Substantia nigra (tissue), 51 donors: ENCODE measurements at places on chromosomes 1 and 21.

GRCh38 chr21:42921927-42922326, 3.5 kb downstream of the ERVH48-1 start:
- no peak for DNase-seq

DNA sequence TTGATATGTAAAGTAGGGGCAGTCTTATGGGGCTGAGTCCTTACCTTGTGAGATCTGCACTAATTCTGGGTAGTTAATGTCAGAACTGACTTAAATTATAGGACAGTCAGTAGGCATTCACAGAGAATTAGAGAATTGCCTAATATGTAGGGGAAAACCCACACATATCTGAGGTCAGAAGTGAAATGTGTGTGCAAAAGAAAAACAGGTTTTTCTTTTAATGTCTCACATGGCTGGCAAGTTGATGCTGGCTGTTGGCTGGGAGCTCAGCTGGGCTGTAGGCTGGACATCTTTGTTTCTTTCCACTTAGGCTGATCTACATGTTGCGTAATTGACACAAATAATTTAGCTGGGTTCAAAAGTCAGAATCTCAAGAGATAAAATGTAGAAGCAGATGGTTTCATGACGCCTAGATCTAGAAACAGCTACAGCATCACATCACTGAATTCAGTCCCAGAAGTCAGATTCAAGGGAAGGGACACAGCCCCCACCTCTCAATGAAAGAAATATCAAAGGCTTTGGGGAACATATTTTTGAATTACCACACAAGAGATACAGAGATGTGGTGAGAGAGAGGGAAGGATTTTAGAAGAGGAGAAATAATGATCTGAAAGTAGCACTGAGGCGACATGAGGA, 98.9 kb downstream of the TNFSF18 start:
- DNase-seq: no peak

DNA sequence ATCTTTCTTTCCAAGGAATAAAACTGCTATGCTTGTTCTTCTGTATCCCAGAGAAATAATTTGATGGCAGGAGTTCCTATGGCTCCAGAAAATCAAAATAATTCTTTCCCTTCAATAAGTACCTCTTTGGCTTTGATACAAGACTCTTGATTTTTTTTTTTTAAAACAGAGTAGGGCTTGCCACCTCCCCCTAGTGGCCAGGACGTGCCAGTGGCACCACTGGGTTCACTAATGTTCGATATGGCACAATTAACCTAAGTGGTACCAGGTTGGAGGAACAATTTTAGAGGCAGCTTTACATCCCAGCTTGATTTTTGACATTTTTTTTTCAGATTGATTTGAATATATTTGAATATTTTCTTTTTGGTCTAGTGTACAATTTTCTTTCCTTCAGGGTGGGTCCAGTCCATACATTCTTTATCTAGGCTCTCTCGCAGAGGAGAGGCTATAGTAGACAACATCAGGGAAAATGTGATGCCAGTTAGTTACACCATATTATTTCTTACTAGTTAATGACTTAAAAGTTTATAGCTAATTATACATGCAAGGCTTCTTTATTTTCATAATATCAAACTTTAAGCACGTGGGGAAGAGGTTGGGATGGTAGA, 330.9 kb downstream of the S1PR1 start:
- no peak for DNase-seq

GRCh38 chr1:61079898-61080336, 2.4 kb upstream of the NFIA start:
- no peak for DNase-seq

DNA sequence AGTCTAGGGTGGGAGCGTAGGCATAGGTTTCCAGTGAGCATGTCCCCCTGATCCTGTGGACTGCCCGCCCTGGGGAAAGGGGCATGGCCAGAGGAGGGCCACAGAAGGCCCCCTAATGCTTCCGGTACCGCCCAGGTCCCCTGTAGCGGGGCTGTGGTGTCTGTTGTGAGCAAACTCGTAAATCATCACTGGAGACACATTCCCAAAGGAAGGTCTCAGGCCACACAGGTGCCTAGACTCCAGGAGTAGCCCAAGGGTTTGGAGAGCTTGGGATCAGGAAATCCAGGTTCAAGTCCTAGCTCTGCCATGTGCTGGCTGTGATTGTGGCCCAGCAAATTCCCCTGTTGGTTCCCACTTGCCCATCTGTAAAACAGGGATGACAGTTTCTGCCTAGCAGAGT, 20.2 kb downstream of the NKAIN1 start:
- no peak for DNase-seq

DNA sequence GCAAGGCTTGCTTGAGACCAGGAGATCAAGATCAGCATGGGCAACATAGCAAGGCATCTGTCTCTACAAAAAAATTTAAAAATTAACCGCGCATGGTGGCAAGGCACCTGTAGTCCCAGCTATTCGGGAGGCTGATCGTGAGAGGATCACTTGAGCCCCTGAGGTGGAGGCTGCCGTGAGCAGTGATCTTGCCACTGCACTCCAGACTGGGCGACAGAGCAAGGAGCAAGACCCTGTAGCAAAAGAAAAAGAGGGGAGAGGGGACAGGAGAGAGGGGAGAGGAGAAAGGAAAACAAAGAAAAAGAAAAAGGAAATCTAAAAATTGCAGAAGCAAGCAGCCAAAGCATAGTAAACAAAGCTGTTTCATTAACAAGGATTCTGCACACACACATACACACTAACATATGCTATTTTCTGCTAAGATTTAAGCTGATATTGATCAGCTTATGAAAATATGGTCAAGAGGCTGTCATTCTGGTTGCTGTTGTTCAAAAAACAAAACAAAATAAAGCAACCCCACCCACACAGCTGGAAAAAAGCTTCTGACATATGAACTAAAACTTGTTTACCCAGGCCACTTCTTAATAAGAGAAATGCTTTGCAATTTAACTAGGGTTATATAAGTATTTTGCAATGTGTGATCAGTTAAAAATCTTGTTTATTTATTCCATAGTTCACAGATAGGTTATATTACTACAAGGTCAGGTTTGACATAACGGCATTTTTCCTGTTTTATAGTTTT, 1.8 kb downstream of the ARNT start:
- no peak for DNase-seq

DNA sequence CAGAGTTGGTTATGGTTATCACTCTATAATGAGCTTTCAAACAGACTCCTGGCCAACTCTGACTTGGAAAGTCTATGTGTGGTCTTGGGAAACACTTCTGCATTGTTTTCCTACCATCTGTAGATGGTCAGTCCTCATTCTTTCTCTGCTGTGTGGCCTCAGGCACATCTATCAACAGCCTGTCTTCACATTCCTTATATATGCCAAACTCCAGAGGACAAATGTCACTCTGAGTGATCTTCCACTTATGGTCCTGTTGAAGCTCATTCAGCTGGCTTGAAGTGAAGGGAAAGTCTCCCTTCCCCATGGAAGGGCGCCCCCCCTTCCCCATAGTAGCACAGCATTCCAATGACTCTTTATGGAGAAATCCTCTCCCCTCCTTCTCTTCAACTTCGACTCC, 58.7 kb downstream of the VANGL2 start:
- DNase-seq: no peak

DNA sequence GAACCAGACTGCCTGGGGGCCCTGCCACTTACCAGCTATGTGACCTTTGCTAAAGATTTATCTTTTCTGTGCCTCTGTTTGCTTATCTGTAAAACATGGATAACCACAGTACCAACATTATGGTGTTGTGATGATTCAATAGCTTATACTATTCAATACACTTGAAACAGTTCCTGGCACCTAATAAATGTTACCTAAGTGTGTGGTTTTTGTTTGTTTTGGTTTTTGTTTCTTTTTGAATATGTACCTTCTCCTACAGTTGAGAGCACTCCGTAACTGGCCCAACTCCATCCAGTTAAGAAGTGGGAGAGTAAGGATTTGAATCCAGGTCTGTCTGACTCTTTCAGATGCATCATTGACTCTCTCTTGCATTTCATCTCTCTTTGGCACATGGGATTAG, 125.8 kb upstream of the C8B start:
- DNase-seq: no peak

DNA sequence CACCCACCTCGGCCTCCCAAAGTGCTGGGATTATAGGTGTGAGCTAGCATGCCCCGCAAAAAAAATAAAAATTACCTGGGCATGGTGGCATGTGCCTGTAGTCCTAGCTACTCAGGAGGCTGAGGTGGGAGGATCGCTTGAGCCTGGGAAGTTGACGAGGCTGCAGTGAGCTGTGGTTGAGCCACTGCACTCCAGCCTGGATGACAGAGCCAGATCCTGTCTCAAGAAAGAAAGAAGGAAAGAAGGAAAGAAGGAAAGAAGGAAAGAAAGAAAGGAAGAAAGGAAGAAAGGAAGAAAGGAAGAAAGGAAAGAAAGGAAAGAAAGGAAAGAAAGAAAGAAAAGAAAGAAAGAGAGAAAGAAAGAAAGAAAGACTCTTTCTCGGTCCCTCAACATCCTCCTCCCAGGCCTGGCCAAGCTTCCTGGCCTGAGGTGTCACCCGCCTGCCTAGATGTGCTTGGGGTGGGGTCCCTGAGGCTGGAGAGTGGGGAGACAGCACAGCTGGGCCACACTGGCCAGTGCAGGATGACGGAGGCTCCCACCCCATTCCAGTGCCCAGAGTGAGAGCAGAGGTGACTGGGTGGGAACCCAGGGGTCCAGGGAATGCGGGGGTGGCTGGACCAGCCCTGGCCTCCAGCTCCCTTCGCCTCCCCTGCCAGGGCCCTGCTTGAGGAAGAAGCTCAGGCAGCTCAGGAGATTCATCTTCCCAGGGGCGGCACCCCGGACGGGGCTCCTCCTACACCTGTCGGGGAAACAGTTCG, 10.2 kb upstream of the GNB1 start:
- DNase-seq: no peak

DNA sequence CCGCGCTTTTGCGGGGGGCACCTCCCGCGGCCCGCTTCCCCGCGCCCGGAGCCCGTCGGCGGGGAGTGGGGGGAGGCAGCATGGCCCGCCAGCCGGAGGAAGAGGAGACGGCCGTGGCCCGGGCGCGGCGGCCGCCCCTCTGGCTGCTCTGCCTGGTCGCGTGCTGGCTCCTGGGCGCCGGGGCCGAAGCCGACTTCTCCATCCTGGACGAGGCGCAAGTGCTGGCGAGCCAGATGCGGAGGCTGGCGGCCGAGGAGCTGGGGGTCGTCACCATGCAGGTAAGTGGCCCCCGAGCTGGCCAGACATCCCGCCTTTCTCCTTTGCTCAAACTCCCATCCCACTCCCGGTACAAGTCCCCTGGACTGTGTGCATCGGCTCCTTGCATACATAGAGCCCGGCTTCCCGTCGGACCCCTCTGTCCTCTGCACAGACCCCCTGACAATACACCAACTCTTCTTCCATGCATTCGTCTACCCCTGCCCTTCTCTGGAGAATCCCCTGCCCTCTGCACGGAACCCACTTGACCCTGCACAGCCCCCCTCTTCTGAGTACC, 812 bp downstream of the CACHD1 start:
- no peak for DNase-seq

DNA sequence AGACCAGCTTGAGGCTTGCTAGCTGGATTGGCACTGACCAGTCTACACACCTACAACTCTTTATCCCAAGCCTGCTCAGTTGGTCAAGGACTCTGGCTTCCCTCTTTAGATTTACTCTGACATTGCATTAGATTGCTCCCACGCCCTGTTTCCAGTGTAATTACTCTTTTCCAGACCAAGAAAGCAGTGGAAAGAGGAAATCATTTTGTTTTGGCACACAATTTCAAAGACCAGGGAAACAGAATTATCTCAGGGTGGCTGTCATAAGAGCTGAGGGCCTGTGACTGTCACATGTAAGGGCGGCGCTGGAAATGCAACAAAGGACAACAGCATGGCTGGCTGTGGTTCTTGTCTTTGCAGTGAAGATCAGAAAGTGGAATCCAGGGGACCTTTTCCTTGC, 302.7 kb downstream of the HHAT start:
- DNase-seq: no peak

DNA sequence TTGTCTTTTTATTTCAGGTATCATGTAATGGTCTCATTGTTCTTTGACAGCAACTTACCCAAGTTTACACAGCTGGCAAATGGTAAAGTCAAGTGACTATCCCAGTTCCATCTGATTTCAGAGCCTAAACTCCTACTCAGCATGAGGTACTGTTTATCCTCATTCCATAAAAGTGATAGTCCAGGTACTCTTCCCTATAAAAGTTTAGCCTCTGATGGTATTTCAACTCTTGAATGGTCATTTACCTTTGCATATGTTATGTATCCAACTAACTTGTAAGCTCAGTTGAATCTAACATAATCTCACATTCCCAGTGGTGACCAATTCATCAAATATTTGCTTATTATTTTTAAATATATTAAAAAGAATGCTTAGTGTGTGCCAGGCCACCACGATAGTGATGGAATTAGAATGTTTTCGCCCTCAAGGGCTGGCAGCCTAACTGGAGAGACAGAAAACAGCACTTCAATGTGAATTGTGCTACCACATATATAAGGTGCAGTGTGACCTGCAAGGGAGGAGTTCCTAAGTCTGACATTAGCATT, 307.1 kb downstream of the CTH start:
- DNase-seq: no peak

DNA sequence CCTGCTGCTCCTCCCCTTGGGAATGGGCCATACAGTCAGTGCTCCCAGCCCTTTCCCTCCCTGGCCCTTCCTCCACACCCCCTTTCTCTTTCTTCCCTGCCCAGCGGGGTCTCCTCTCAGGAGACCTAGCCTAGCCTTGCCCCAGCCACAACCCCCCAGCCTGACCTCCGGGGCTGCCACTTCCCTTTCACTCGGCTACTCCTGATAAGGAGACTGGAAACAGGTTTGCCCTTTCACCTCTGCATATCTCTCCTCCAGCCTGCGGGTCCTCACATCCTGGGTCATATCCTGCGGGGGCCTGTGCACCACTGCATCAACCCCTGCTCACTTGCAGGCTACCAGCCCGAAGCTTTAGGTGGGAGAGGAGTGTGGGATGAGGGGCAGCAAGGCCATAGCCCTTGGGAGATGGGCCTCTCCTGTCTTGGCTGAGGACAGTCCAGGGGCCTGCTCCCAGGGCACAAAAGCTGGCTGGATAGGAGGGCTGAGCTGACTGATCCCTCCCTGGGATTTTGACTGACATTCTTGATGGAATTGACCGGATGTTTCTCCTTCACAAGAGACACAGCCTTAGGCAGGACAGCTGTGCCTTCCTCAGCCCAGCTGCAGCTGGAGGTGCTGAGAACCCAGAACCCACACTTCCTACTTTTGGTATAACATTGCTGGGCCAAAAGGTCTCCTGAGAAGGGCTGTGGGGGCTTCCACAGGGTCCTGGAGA, 19.2 kb upstream of the ALX3 start:
- no peak for DNase-seq

- no peak for DNase-seq
Measured at GRCh38 chr1:36421649-36422048, 23.9 kb upstream of the LSM10 start.

DNA sequence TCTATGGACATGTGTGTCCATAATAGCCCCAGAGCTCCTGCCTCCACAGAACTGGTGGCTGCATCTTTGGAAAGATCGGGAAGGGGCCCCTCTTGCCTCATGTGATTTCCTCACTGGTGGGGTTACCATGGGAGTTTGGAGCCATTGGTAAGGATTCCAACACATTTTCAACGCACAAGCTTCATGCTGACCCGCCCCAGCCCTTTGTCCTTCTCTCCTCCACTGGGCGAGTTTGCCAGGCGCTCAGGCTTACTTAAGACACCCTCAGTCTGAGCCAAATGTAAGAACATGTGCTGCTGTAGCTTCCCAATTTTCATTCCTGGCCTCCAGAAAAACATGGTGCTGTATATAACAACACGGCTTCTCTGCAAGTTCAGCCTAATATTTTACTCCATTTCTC, 72.4 kb downstream of the ATP5PO start:
- DNase-seq: no peak
